ENCODE measurements at places on chromosomes 7 and 10. TPM values are rescaled to one million over a fixed set of nuclear protein-coding genes. Genes with fewer than 3 reads are reported as not detected.

ELFN1 gene
- total RNA-seq: 0.32 TPM

ARMH3 gene
- 29.7 TPM for total RNA-seq

DNA sequence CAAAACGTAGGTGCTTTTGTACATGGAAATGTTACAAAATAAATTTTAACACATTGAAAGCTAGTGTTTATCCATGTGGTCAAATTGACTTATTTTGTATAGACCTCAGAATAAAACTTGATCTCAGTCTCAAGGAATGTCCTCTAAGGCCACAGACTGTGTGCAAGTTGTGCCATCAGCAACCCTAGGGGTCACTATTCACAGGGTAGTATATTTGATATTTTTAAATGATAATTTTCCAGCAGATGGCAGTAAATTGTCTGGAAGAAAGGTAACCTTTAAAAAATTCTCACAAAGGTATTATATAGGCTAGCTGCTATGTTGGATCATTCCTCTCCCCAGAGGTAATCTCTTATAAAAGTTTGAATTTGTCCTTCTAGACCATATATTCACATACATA lies 12.9 kb upstream of the SNX10 start:
- DNase-seq: no peak
- no peaks in the 10 kb centered on the region for H3K27me3 ChIP-seq
- H3K27ac ChIP-seq: no peak overlapping the region

DNA sequence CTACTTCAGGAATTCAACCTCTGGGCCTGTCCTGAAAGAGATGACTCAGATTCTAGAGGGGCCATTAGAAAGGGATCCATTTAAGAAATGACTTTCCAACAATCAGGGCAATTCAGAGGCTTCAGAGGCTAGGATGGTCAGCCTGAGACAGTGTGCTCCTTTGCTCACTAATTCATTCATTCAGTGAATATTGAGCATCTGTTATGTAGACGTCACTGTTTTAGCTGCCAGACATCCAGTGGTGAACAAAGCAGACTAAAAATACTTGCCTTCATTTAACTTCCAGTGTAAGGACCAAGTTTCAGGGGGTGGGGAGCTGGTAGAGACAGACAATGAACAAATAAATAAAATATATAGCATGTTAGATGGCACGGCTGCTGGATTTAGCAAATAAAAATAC lies 1.6 kb downstream of the KIAA1217 start:
- no peaks in the 10 kb centered on the region for H3K27me3 ChIP-seq
- peak overlapping the region; percentile 89 for H3K27ac ChIP-seq
- DNase-seq: no peak
- H3K36me3 ChIP-seq: no peaks in the 10 kb centered on the region

All from transverse colon (tissue), 4 donors.